Stimulated activated CD4-positive, alpha-beta T cell treated with anti-CD3 and anti-CD28 coated beads, TNF-alpha, amount 100 ng/mL, for 1 hour (primary cell): ENCODE measurements at places on chromosomes 1 and 21.
A peak's percentile ranks its signal among the peaks of the same experiment; 100 is the strongest.

- no peak for DNase-seq
Observed at GRCh38 chr1:230220478-230220877, 153.4 kb downstream of the GALNT2 start.

- DNase-seq = no peak
Observed at GRCh38 chr1:44610527-44611148, 63.6 kb downstream of the TMEM53 start.

GRCh38 chr1:7842517-7842916, 10.3 kb downstream of the UTS2 start:
- no peak for DNase-seq

DNA sequence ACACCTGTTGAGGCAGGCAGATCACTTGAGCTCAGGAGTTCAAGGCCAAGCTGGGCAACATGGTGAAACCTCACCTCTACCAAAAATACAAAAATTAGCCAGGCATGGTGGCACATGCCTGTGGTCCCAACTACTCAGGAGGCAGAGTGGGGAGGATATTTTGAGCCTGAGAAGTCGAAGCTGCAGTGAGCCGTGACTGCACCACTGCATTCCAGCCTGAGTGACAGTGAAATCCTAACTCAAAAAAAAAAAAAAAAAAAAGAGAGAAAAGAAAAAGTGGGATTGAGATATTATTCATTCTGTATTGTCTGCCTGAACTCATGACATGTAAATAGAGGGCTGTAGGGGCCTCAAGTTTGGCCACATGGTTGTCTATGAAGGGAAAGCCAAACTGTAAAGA, 37.3 kb downstream of the WNT2B start:
- no peak for DNase-seq

DNA sequence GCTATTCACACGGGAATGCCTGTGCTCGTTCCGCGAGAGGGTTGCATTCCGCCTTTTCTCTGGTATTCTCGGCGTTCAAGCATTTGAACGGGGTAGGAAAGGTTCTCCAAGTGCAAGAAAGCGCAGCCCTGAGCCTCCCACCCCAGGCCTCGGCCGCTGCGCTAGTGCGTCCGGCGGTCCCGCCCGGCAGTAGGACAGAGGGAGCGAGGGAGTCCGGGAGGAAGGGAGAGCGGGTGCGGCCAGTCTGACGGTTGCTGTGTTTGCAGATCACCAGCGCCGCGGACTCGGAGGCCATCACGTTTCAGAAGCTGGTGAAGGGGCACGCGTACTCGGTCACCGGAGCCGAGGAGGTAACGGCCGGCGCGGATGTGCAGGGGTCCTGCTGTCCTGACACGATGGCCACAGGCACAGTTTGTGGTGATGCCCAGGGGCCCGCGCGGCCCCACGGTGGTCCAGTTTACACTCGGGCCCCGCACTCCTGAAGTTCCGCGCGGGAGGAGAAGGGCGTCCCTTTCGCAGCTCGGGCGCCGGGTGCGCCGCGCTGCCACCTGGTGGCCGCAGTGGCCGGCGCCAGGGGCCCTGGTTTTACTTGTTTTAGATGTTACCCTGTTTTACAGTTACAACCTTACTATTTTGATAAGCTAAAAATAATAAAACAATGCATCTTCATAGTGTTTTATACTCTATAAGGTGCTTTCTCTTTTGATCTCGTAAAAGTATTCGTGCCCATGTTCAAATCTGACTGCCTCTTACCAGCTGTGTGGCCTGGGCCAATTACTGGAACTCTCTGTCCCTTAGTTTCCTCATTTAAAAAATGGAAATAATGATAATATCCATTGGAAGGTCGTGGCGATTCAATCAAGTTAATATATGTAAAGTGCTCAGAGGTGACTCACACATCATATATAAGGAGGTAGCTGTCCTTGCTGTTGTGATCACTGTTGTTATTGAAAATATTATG, 36.7 kb downstream of the CAPN2 start:
- peak; percentile 50 for DNase-seq

- no peak for DNase-seq
Observed at GRCh38 chr1:19774180-19774785, 25.4 kb downstream of the TMCO4 start.

DNA sequence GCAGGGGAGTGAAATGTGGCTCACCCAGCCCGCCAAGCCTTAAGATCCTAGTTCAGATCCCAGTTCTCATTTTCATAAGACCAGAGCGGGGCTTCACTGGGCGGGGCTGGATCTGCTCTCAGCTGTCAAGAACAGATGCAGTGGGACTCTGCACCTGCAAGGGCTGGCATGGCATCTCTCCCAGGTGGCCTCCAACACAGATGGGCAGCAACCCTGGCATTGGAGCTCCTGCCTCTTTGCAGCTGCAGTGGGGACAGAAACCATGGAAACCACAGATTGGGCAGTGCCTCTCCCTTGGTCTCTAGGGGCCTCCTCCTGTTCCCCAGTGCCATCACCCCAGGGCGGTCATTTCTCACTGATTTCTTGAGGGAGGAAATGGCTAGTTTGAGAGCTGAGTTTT, 267.7 kb downstream of the PRDM2 start:
- no peak for DNase-seq

GRCh38 chr1:233647073-233647472, 33.2 kb downstream of the KCNK1 start:
- DNase-seq = no peak

DNA sequence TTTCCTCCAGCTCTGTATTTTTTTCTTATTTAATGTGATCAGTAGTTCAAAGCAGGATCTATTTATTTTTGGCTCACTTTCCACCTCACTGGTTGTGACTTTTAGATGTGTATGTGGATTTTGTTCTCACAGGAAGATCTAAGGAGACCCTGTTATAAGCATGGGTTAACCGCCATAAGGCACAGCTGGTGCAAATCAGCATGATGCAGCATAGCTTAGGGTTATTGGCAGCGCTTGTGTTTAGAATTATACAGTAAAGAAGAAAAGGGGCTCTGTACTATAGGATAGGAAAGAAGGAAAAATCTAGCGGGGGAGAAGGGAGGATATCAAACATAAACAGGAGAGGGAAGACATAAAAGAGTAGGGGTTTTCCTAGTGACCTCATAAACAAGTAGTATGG, 26.9 kb upstream of the RGL1 start:
- no peak for DNase-seq

- DNase-seq = no peak
Observed at GRCh38 chr1:59561796-59562195, 253.0 kb upstream of the HOOK1 start.

- DNase-seq = no peak
Observed at GRCh38 chr1:98045211-98045766, 124.5 kb upstream of the DPYD start.

DNA sequence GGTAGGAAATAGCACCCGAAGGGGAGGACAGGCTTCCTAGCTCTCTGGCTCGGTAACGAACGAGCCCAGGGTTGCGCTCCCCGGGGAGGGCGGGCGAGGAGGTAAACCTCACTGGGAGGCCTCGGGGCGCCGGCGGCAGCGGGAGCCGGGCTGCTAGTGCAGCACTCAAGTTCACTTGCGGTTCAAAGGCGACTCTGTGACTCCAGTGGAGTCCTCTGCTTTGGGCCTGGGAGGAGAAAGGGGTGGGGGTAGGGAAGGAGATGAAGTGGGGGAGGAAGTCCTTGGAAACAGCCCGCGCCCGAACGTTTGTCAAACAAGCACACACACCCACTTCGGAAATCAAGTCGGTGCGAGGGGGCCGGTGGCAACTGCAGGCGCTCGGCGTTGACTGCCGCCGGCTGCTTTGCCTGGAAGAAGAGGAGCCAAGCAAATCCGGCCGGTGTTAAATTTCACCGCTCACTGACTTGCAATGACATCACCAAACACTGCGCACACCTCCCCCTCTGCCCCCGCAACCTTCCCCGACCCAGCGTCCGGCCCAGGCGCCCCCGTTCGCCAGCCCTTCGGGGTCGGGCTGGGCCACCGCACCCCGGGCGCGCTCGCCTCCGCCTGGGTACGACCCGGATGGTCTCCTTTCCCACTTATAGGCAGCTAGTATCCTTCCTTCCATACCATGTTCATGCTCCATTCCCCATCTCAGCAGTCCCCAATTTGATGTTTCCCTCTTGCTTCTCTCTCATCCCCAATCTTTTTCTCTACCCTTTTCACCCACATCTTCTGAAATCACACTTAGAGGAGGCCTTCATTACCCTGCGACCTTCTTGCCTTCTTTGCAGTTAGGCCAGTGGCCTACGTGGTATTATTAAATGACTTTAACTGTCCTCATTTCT, at the start of gene COL24A1:
Gene COL24A1 (minus strand): TSS at position 207 of the 890 bp plus-strand sequence. CDS start 376 bp downstream, outside the sequence.
- DNase-seq = no peak

GRCh38 chr1:151705753-151706463, 10.7 kb downstream of the CELF3 start:
- no peak for DNase-seq

DNA sequence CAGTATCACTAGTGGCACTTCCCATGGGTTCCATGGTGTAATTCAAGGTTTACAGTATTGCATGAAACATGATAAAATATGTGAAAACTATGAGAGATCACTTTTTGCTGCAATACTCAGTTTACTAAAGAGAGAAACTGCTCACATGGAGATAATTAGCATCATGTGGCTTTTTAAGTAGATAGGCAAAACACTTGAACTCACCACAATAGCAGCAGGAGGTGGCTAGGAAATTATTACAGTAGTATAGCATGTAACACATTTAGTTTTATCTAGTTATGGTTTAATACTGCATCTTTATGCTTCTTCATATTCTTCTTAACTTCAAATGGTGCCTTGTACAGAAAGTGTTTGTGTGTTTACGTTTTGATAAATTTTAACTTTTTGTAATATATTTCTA, 698.5 kb upstream of the BRINP3 start:
- DNase-seq = no peak

DNA sequence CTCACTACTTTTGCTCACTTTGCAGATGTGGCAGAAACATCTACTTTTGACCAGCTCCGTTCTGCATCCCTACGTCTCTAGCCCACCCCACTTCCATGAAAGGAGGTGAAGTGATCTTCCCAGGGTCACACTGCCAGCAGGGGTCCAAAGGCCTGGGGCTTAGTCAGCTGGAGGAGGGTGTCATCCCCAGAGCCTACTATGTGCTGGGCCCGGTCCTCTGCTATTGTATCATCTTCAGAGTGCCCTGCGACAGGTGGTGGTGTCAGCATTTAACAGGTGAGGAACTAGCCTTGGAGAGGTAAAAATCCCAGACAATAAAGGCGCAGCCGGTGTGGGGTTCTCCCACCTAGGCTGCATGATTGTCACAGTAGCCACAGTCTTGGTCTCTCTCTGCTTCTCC, 5.6 kb upstream of the BSND start:
- DNase-seq = no peak

GRCh38 chr1:85259912-85260274, 431 bp upstream of the C1orf52 start:
- no peak for DNase-seq

GRCh38 chr21:38787461-38788274, 18.1 kb upstream of the ETS2 start:
- DNase-seq = no peak

DNA sequence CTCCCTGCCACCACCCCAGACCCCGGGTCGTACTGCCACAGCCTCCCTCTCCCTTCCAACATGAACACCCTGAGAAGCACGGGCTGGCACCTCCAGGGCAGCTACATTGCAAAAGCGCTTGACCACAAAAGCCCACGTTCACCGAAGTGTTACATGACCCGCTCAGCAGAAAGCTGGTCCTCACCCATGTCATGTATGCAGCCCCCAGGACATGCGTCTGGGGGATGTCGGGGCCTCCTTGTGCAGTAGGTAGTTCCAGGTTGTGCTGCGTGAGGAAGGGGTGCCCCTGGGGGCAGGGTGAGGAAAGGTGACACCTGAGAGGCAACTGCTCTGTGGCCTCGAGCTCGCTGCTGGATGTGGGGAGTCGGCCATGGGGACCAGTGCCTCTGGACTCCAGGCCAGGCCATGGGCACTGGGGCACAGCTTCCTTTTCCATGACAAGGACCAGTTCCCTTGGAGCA, 102.0 kb upstream of the C1orf174 start:
- no peak for DNase-seq

DNA sequence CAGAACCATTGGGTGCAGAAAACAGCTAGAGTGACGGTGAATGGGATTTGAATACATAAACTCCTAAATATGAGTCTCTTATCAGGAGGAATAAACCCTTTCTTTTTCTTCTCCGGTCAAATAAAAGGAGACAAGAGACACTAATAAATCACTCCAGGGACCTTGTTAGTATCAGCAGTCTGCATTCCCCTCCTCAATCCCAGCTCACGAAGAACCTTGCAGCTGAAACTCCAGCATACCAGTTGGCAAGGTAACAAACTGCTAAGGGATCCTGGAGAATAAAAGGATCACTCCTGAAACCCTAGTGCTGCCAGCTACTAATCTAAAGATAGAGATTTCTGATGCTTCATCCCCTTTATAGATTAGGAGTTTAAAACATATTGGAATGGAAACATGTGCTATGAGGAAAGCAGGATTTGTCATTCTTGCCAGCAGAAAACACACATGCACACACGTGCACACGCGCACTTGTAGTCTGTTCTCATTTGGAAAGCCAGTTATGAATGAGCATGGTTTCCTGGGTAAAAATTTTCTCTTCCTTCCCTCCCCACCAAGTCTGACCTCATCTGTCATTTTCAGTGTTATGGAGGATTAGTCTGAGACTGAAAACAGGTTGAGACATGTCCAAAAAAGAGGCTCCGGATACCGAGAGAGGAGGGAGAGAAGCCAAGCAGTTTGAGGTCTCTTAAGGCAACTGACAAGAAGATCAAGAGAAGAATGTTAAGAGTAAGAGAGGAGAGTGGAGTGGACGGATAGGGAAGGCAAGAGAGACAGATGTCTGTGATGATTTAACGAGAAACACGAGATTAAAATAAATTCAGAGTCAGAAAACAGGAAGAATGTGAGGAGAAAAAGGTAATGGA, 10.9 kb downstream of the IER5 start:
- DNase-seq = no peak

DNA sequence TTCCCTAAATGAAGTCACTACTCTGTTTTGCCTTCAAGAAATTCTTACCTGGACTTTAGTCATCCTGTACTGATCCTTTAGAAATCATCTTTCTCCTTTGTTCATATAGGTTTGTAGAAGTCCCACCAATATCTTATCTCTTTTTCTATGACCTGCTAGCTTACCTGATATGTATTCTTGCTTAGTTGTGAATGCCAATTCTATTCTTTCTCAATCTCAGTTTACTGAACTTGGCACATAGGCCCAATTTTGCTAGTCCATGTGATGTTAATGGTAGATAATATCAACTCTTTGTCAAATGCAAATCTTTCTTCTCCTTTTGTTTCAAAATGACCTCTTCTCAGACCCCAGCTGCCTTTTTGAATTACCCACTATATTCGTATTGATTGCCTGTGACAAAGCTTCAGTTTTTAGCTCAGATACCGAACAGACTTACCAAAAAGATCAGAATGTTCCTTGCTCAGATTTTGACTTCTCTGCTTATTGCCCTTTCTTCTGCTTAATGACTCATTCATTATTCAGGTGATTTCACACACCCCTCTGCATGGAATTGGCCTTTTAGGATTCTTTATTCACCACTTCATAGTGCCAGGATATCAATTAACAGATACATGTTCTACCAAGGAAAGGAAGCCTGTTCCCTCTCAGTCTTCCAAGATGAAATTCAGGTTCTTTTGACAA, 20.6 kb downstream of the IPO9 start:
- DNase-seq = no peak

GRCh38 chr1:51729156-51729823, 112.4 kb downstream of the OSBPL9 start:
- DNase-seq = peak; percentile 82
